ENCODE measurements at places on chromosomes 13 and 19.

- DNase-seq: no peak
Observed at GRCh38 chr13:20680416-20681080, 23.0 kb upstream of the IL17D start.

DNA sequence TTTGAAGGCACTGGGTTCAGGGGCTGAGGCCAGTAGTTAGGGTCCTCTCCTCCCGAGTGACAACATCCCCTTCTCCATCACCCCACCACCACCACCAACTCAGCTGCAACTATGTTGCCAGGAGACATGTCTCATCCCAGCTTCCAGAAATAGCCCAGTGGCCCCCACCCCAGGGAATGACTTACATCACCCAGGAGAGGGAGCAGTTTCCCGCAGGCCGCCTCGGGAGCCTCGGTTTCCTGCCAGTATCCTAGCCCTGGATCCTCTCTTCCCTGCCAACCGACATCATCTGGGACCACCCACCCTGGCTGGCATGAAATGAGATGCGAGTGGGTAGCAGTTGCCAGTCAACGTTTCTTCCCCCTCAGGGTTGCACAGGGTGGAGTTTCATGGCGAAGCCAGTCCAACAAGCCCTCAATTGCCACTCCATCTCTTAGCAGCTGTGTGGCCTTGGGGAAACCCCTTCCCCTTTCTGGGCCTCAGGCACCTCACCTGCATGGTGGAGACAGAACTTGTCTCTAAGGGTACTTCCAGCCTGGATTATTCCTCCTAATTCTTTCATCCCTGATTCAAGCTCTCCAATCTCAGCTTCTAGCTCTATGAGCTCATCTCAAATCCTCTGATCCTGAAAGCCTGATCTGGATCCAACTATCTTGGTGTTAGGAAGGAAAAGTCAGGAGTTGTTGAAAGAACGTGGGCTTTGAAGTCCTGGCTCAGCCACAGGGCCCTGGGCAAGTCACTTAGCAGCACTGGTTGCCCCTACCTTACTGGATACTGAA is 3.9 kb upstream of the GSK3A start:
- no peak for DNase-seq

DNA sequence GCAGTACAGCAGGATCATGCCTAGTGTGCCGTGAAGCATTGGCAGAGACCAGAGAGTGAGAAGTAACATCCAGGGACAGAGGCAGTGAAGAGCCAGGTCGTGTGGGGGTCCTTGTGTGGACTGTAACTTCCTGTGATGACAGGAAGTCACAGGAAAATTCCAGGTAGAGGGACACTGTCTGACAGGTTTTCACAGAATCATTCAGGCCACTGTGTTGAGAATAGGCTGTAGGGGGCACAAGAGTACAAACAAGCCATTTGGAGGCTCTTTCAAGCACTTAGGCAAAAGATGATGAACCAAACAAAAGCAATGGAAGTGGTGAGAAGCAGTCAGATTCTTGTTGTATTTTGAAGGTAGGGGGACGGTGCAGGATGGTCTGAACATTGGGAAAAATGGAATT is 46.4 kb downstream of the N4BP2L1 start:
- no peak for DNase-seq

DNA sequence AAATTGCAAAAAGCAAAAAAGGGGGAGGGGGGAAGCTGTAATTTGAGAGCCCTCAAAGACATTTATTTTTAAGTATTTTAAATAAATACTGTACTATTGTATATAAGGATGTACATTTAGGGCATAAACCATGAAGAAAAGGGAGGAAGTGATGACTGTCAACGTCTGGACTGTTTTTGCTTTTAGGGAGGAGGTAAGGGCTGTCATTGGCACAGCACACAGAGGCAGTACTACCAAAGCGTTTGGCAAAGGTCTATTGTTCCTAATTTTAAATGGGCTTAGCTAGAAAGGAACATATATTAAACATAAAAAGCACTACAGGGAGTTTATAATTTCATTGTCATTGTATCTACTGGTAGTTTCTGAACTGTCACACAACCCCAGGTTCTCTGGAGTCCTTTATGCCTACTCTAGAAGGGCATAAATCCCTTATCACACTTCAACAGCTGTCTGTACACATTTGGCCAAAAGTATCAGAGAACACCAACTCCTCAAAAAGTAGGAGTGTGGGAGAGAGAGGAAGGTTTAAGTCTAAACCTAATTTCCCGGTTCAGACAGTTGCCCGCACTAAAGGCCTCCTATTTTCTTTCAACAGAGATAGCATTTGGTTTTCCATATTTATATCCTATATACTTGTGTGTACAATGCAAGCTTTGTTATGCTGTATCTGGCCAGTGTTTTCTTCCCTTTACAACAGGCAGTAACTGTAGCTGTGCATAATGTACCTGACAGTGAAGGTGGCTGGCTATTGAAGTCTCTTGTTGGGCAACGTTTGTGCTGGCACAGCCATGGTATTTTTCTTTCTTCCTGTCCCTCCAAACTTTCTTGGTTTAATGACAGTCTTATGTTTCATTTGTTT is 406.2 kb downstream of the KLF5 start:
- no peak for DNase-seq

GRCh38 chr13:32791545-32792172 is 205.4 kb downstream of the PDS5B start:
- DNase-seq: no peak

DNA sequence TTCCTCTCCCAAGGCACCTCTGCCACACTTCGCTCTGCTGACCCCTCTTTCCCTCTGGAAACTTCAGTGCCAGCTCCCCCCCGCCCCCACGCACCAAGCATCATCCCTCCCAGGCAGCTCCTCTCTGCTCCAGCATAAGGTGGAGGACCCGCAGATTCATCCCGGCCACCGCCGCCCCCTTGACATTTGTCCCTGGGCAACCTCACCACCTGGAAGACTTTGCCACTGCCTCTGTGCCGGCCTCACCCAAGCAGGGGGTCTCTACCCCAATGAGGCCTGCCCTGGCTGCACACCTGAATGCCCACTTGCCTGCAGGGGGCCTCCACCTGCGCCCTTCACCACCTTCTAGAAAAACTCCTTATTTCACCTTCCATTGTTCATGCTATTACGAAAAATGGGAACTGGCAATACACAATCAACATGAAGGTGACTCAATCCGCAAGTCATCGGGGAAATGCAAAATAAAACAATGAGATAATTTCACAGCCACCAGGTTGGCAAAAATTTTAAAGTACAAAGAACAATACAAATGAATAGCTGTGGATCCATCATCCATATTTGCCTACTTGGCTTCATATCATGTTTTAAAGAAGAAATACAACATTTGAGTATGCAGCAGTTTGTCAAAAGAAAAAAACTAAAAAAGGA is 21.9 kb downstream of the CCNE1 start:
- DNase-seq: no peak

- no peak for DNase-seq
Observed at GRCh38 chr13:27421101-27421871, 3.1 kb upstream of the GTF3A start.

DNA sequence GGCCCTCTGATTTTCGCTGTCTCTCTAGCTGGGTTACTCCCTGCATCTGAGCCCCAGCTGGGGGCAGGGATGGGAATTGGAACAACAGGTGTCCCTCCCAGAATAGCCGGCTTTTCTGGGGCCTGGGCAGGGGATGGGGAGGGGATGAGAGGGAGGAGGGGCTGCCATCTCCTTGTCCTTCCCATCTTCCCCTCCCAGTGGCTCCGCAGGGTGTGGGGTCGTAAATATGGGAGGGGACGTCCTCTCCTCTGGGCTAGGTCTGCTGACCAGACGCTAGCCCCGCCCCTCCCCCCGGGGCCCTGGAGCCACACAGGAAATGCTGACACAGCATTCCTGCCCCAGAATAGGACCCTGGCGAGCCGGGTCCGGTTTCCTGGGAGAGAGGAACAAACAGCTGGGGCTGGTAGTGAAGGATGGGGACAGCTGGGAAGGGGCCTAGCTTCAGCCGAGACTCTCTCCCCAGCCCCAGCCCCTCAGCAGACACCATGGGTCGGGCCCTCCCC is 1.1 kb downstream of the RYR1 start:
- DNase-seq: no peak

GRCh38 chr19:23792784-23793183 is 34.1 kb upstream of the ZNF681 start:
- no peak for DNase-seq

- no peak for DNase-seq
Observed at GRCh38 chr13:60645676-60646075, 248.7 kb downstream of the TDRD3 start.

DNA sequence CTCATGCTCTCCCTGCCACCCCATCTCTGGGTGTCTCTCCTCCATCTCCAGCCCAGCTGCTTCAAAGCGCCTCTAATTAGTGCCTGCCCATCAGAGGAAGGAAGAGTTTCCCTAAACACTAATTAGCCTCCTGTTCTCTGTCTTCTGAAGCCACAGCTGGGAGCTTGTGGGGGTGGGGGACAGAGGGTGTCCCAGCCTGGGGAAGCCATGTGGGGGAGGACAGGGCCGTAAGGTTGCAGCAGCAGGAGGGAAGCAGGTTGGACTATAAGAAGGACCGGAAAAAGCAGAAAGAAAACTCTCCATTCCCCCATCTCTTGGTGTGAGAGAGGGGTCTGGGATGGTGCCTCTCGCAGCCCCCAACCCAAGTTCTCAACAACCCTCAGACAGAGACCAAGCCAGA is 26.2 kb downstream of the SLC8A2 start:
- DNase-seq: no peak
